Fibroblast of villous mesenchyme (primary cell): ENCODE measurements at places on chromosomes 2 and 18. TPM values are rescaled to one million over a fixed set of nuclear protein-coding genes. Genes with fewer than 3 reads are reported as not detected.

Gene TMEM247
- total RNA-seq, result 0.32 TPM in 1 of 2 replicates, not detected in the other

Gene PARD6G
- total RNA-seq, result 1.7 and 3.5 TPM in 2 replicates

GRCh38 chr2:207847807-207848544, 78.3 kb upstream of the FZD5 start:
- no peak for DNase-seq

Gene STPG4
- 0.64 and 2.2 TPM in 2 replicates for total RNA-seq

Gene ARHGAP28
- total RNA-seq, result 6.0 and 7.1 TPM in 2 replicates

DNA sequence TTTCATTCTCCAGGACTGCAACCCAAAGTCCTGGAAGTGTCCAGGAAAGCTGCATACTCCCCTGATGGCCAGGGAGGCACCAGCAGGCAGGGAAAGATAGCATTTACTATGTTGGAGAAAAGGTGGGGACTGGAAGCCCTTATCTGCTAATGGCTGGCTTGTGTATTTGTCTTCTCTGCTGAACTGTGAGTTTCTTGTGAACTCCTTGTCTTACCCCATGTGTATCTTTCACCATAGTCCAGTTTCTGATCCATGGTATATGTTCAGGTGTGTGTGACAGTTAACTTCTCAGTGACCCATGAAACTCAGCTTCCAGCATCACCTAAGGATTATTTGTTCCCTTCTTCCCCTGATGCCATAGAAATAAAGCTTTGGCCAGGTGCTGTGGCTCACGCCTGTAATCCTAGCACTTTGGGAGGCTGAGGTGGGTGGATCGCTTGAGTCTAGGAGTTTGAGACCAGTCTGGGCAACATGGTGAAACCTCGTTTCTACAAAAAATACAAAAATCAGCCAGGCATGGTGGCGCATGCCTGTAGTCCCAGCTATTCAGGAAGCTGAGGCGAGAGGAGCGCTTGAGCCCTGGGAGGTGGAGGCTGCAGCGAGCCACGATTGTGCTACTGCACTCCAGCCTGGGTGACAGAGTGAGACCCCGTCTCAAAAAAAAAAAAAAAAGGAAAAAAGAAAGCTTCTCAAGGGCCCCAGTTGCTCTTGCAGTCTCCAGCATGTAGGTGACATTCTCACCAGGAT, 112.8 kb upstream of the MAP4K3 start:
- DNase-seq, result no peak

DNA sequence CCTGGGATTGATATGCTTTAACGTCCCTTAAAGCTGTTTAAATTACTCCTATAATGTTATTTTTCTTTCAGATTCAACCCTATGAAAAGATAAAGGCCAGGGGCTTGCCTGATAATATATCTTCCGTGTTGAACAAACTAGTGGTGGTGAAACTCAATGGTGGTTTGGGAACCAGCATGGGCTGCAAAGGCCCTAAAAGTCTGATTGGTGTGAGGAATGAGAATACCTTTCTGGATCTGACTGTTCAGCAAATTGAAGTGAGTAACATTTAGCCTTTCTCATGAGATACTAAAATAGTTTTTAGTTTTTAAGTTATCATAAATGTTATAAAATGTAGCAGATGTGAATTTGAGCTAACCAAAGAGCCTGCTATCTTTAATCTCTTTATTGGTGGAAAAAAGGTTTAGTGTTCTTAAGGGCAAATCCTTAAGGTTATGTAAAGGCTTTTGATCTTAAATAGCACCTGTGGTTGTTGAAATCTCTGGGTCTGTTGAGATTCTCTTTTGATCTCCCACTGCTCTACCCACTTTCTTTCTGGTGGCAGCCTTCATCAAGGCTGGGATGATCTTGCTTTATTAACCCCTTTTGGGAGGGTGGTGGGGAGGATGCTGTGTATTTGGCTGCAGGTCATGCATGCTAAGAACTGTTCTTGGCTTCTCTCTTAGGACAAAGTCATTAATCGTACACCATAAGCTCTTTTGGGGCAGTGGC, 40.9 kb downstream of the UGP2 start:
- DNase-seq, result no peak

DNA sequence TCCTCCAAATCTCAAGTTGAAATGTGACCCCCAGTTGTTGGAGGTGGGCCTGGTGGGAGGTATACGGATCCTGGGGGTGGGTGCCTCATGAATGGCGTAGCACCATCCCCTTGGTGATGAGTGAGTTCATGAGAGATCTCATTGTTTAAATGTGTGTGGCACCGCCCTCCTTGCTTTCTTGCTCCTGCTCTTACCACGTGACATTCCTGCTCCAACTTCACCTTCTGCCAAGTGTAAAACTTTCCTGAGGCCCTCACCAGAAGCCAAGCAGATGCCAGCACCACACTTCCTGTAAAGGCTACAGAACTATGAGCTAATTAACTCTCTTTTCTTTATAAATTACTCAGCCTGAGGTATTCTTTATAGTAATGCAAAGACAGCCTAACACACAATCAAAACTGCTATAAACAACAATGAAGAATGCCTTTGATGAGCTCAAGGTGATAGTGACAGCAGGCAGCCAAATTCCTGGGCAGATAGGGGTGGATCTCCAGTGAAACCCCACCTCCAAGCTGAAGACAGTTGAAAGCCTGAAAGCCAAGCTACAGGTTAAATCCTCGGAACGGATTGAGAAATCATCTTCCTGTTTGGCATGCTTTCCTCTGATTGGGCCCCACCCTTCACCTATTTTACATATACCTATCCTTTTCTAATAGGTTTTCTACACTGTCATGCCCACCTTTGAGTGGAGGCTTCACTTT, 26.9 kb downstream of the MCEE start:
- DNase-seq, result no peak
